Stimulated activated CD8-positive, alpha-beta memory T cell treated with anti-CD3 and anti-CD28 coated beads, Interleukin-4, amount 100 ng/mL, for 24 hours (primary cell): ENCODE measurements at places on chromosomes 2 and 18.

DNA sequence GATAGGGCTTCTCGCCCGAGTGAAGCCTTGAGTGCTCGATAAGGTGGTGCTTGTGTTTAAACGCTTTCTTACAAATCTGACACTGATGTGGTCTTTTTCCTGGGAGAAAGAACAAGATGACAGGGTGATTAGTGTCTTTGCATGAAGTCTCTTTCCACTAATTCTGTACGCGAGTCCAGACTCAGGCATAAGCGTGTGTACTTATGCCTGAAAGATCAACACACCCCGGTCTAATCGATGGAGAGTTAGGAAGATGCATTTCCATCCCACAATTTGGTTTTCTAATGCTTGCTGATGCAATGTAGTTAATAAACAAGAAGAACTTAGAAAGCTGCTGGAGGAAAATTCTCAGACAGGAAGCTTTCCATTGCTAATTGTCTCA lies 130.0 kb downstream of the ZEB2 start:
- DNase-seq = no peak

DNA sequence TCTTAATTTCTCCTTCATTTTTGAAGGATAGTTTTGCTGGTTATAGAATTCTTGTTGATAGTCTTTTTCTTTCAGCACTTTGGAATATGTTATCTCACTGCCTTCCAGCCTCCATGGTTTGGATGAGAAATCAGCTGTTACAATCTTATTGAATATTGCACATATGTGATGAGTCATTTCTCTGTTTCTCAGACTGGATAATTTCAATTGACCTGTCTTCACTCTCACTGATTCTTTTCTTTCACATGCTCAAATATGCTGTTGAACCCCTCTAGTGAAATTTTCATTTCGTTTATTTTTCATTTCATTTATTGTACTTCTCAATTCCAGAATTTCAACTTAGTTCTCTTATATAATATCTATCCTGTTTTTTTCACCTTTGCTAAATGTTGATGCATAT lies 22.2 kb downstream of the PDK1 start:
- DNase-seq = no peak

- no peak for DNase-seq
Measured at GRCh38 chr2:221674446-221674845, 102.3 kb upstream of the EPHA4 start.

DNA sequence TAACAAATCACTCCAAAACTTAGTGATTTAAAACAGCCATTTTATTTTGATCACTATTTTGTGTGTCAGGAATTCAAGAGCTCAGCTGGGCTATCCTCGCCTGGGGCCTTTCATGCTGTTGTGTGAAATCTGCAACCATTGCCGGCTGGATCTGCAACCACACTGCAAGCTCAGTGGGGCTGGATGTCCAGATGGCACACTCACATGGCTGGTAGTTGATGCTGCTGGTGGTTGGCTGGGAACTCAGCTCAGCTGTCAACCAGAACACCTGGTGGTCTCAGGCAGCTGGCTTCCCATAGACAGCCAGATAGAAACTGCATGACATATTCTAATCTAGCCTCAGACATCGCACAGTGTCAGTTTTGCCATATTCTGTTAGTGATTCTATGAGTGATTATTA lies 30.6 kb upstream of the AP1S3 start:
- no peak for DNase-seq

DNA sequence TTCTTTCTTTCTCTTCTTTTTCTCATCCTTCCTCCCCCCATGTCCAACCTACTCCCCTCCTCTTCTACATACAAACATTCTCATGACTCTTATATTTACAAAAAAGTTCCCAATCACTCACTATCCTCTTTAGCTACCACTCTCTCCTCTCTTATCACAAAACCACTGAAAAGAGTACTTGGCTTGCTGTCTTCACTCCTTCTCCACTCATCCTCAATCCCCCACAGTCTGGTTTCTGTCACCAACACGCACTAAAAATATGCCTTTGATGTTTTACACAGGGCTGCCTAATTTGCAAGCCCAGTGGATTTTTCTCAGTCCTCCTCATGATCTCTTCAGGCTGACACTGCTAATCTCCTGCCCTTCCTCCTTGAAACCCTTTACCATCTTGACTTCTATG lies 159.5 kb downstream of the TNS1 start:
- DNase-seq = no peak

- peak; percentile 80 for DNase-seq
Measured at GRCh38 chr18:49813319-49814146, at the start of gene ACAA2. ACAA2 (minus strand) TSS chr18:49813533; CDS start chr18:49813484, 49 bp downstream.

DNA sequence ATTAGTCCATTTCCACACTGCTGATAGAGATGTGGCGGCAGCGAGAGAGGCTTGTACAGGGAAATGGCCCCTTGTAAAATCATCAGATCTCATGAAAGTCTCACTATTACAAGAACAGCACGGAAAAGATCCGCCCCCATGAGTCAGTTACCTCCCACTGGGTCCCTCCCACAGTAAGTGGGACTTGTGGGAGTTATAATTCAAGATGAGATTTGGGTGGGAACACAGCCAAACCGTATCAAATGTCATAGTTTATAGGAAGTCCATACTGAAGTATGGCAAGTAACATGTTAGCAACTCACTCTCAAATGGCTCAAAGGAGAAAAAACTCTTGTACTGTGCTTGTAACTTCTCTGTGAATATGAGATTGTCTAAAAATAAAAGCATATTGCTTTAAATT lies 56.1 kb downstream of the FARP2 start:
- DNase-seq = no peak

- DNase-seq = no peak
Measured at GRCh38 chr18:60686142-60686541, 313.6 kb upstream of the MC4R start.

DNA sequence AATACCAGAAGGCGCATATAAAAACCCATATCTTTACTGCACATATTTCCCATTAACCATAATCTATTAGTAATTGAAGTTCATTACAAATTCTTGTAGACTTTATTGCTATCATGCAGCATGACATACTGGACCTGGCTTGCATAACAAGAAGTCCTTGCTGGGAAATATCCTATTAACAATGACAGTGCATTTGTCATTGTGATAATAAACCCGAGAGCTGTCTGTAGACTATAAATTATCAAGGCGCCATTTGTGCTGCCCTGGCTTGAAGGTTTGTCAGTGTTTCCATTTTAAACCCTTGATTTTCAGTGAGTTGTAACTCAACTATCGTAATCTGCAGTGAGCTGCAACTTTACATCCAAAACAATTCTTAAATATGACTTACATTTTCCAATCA lies 59.0 kb downstream of the HNMT start:
- DNase-seq = no peak

GRCh38 chr2:184444217-184444616 lies 154.1 kb upstream of the ZNF804A start:
- DNase-seq = no peak

DNA sequence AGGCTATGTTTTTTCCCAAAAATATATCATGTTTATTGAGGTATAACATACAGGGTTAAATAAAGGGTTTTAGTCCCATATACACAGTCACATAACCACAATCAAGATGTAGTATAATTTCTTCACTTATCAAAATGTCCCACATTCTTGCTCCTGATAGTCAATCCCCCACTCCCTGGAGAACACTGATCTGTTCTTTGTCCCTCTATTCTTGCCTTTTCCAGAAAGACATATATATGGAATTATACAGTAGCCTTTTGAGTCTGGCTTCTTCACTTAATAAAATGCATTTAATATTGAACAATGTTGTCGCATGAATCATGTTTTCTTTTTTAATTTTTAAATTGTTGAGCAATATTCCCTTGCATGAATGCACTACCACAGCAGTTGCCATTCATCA lies 1059.7 kb downstream of the TSN start:
- DNase-seq = no peak

GRCh38 chr2:195824478-195824877 lies 167.5 kb downstream of the SLC39A10 start:
- no peak for DNase-seq

DNA sequence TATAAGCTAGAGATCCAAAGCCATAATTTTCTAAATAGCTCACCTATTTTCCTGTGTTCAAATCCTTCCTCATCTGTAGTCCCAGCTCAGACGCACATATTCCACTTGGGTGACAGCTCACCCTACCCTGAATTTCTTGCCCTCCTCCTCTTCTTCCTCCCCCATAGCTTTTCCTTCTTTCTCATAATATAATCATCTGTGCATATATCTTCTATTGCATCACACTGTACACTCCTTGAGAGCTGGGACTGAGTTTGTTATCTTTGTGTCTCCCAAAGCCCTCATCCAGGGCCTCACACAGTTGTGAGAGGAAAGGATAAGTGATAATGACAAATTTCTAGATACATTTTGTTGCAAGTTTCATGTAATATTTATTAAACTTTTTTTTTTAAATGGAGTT lies 55.9 kb upstream of the RTN4 start:
- no peak for DNase-seq

DNA sequence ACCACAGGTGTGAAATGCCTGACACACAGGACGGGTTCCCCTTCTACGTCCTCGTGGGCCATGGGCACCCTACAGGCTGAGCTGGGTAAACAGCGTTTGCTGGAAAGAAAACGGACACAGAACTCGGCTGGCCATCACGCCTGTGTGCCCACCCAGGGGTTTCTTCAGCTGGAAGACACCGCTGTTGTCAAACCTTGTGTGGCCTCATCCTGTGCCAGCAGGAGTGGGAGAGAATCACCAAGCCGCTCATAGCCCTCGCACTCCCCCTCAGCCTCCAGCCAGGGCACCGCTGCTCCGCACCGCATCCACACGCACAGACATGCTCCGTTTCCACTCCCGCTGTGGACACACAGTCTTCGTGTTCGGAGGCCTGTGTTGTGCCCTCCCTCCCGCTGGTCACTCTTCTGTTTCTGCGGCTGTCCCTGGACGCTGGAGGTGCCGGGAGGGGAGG lies 161.4 kb downstream of the PXDN start:
- no peak for DNase-seq

DNA sequence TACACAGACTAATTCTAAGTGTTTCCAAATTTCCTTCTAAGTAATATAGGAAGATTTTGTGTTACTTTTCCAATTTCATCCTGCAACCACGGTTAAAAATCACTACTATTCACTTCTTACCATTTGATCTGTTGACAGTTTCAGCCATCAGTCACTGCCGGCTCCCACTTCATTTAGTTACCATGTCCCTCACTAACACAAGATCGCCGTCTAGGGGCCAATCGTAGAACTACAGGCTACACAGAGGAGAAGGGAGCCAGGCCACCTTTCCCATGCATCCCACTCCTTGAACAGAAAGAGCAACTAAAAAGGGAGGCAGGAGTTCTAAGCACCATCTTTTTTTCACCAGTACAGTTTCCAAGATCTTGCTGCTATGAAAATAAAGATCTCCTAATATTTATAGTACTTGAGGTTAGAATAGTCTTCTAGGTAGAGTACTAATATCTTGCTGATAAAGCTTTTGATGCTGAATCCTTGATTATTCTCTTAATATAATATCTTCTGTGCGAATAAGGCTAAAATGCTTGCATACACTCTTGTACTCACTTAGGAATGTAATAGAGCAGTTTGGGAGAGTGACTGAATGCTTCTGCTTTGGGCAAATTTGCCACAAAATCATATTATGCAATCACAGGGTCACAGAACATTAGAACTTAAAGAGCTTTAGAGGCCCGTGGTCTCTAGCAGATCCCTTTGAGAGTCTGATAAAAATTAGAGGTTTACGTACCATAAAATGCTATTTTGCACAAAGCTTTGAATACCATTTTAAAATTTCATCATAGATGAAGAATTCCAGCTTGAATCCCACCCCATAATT lies 39.5 kb upstream of the CYP1B1 start:
- DNase-seq = peak; percentile 60

GRCh38 chr2:232523682-232524597 lies 2.0 kb upstream of the CHRND start:
- no peak for DNase-seq

- DNase-seq = no peak
Measured at GRCh38 chr2:237815637-237816036, 17.1 kb downstream of the RBM44 start.

GRCh38 chr2:150267651-150268415 lies 219.6 kb downstream of the RND3 start:
- no peak for DNase-seq

GRCh38 chr2:157427003-157427921 lies 16.6 kb downstream of the CYTIP start:
- DNase-seq = no peak

DNA sequence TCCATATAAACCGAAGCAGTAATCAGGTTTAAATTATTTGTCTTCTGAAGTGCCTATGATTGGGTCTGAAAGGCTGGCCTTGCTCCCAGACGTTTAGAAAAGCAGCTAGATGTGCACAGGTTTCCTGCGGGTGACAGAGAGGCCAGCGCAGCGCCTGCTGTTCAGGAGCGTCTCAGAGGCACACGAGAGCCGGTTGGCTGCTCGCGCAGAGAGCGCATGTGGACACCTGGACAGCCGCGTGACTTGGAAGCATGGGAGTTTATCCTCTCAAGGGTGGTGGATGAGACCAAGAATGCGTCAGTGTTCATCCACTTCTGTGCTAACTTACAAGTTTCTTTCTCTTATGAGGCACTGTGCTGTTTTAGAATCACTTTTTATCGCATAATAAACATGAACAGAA lies 303.7 kb downstream of the PTGR3 start:
- no peak for DNase-seq

- DNase-seq = no peak
Measured at GRCh38 chr18:11861583-11862288, 10.5 kb downstream of the CHMP1B start.

GRCh38 chr18:7604361-7604760 lies 37.2 kb downstream of the PTPRM start:
- DNase-seq = no peak

DNA sequence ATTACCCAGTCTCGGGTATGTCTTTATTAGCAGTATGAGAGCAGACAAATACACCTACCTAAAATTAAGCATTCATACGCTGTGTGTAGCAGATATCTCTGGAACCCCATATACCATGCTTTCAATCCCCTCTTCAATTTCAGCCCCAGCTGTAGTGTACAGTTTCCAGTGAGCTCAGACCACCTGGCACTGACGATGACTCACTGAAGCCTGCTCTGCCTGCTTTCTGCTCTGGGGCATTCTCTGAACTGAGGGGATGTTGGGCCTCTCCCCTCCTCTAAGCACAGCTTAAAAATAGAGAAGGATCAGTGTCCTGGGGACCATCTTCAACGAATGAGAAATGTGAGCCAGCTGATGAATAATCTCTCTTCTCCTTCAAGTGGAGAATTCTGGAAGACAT lies 8.7 kb upstream of the CCL20 start:
- DNase-seq = no peak

- DNase-seq = no peak
Measured at GRCh38 chr2:185255566-185255965, 483.0 kb upstream of the FSIP2 start.

DNA sequence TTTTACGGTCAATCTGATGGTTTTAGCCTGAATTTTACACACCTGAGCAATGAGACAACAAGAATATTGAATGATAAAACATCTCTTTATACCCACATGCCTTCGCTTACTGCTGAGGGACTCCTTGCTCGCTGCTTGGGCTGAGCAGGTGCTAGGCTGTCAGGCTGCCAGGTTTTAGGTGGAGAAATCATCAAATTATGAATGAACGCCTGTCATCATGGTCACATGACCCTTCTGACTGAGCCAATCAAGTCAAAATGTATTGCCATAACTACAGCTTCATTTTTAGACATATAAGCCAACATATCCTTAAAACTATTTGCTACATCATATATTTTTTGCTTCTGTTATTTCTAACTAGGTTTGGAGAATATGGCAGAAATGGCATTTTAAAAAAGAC lies 274.0 kb downstream of the LNPK start:
- no peak for DNase-seq
